ENCODE measurements at places on chromosomes 5 and 9.

DNA sequence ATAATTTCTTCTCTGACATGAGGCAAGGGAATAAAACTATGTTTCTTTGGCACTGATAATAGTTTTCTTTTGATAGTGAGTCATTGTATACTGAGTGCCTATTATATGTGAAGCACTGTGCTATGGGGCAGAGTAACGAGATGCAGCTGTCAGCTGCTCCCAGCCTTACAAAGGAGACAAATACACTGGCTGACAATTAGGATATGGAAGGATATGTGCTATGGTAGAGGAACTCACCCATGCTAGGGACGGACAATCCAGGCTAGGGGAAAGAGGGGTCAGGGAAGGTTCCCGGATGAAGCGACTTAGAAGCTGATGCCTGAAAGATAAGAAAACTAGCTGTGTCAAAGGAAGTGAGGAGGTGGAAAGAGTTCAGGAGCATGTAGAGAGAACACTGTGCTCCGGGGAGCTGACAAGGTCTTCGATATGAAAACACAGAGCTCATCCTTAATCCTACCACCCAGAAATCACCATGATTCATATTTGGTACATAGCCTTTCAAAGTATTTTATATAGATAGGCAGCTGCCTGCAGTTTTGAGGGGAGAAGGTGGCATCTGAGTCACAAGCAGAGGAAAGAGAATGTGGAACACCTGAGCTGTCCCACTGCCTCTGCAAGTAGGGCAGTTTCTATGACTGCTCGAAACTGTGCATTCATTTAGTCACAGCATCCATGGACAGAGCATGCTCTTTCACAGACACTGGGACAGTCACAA lies 12.1 kb downstream of the BSPRY start:
- peak; percentile 25 for DNase-seq

DNA sequence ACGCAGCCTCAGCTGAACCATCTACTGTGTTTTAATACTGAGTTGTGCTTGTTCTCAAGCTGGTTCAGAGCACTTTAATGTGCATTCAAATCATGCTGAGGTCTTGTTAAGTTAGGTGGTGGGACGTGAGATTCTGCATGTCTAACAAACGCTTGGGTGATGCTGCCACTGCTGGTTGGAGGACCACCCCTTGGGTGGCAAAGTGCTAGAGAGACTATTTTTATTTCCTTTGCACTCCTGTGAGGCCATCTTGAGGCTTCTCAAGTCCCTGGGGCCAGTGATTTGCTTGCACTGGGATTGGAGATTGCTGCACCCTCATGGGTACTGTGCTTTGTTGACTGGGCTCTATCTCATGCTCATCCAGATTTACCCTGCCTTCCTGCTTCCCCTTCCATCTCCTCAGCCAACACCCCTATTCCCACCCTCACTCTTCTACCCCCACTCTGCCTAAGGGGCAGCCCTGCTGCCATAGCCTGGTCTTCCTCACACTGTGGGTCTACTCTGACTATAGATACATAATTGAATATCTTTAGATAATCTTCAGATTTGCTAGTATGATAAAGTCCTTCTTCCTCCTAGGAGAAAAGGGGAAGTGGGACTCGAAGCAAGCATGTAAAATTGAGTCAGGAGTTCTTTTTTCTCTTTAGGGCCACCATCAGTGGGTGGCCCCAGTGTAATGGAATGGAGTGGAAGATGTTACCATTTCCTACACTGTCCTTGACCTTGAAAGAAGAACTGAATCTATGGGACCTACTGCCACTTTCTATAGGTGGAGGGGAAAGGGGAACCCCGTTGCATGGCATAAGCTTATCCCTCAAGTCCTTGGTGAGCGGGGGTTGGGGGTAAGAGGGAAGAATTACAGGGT lies 45.1 kb upstream of the SUB1 start:
- no peak for DNase-seq

DNA sequence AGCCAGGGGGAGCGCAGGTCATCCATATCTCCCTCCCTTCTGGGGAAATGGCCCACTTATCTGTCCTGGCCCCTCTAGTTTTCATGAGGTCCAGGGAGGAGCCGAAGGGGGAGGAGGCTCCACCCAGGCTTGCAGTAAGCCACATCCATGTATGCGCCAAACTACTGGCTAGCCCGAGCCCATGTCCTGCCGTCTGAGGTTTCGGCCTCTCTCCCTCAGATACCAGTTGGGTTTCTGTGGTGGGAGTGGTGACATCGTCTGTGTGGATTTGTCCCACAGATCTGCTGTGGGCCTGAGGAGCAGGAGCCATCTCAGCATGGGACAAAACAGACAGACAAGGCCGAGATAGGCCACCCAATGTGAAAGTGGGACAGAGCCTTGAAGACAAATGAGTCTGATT lies 78.3 kb upstream of the ORM1 start:
- no peak for DNase-seq

- DNase-seq, result no peak
These were observed 137.1 kb upstream of the ZNF618 start for GRCh38 chr9:113738893-113739604.

DNA sequence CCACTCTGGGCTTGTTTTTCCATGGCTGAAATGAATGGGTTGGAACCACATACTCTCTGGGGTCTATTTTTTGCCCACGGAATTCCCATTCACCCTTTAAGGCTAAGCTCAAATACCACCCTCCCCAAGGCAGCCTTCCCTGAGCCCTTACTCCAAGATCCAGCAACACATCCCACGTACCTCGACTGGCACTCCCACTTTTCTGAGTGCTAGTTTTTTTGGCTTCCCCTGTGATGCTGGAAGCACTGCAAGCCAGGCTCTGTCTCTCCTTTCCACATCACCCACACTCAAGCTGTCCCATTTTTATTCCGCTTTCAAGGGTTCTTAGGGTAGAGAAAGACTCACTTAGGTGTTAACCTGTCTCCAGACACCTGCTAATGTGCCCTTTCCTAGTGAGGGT lies 6.0 kb downstream of the ST6GALNAC6 start:
- DNase-seq, result no peak

DNA sequence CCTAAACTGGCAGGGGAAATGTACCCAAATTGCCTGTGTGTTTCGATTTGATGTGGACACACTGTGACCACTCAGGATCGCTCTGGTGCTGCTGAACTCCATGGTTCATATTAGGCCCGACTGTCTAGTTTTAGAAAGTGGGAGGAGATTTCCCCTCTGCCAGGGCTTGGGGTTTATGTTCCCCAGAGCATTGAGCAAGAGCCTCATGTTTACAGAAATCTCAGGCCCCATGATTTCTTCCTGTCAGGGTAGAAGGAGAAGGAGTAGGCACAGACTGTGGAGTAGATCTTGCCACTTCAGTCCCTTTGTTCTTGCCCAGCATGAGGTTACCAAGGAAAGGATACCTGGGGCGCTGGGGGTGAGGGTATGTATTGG lies 40.8 kb upstream of the GLRX start:
- peak; percentile 74 for DNase-seq

DNA sequence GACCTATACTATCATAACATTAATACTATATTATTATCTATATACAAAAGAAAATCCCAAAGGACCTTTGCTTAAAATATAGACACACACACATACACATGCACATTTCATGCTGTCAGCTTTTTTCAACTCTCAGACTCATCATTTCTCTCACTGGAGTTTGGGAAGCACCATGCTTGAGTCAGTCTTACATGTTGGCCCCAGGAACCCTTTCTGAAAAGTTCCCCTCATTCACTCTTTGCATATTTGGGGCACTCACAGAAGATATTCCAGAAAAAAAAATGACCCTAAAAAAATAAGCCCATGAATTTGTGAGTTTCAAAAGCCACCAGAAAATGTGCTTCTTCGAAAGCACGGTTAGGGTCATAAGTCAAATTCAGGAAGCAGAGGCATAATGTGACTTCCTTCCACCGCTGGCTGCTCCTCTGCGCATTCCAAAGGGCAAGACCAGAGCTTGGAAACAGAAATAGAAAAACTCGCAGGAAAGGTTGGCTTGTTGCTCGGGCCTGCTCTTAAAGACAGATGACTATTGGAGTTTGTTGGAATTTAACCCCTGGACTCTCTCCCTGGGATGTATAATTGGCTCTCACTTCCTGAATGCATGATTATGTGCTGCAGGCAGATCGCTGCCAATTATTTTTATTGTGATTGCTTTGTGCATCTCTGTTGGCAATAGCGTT lies 129.7 kb upstream of the IQGAP2 start:
- DNase-seq, result no peak

- DNase-seq, result peak; percentile 43
These were observed 48.2 kb upstream of the GFPT2 start for GRCh38 chr5:180401229-180401907.

DNA sequence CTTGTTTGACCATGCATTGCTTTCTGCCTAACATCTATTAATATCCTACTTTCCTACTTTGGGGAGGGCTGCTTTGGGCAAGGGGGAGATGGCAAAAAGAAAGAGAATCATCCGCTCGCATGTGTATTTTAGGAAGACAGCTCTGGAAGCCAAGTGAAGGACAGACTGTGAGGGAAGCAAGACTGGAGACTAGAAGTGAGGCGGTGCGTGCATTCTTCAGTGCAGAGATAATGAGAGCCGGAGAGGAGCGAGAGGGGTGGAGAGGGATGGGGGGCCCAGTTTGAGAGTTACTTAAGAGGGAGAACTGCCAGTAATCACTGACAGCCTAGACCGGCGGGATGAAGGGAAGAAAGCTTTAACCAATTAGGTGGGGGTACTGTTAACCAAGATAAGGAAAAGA lies 151.7 kb upstream of the RAPGEF1 start:
- peak; percentile 31 for DNase-seq

DNA sequence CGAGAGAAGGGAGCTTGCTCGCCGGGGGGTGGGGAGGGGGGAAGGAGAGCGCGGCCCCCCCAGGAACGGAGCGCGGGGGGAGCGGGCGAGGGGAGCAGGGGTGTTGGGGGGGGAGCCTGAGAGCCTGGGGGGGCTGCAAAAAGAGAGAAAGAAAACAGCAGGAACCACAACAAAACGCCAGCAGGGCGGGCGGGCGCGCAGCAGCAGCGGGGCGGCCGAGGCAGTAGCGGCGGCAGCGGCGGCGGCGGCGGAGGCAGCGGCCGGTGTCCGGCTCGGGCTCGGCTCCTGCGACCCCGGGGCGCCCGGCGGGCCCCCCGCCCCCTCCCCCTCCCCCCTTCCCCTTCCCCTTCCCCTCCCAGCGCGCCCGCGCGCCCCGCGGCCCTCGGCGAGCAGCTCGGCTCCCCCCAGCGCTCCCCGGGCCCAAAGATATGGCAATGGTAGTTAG lies 1.6 kb downstream of the NR2F1 start:
- no peak for DNase-seq

DNA sequence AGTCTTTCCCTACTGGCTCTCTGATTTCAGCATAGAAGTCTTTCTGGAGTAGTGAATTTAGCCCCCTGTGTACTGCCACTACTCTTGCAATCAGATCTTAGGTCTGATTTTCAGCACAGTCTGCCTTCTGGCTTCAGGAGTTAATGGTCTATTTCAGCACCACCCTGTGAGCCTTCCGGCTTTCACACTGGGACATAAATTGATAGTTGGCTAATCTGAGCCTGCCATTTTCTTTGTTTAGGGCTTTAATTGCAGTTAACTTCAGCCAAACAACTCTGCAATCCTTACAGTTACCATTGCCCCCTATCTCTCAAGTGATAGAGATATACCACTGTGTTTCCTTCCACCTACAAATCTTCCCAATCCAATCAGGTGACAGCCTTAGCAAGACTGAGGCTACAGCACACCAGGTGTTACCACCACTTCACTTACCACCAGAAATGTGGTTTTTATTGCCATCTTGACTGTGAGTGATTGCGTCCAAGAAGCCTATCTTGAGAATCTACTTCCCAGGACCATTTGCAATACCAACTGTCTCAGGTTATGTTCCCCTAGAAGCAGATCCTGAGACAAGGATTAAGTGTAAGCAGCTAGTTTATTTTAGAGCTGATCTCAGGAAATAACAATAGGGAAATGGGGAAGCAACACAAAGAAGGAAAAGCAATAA lies 51.9 kb upstream of the NEK6 start:
- DNase-seq, result no peak

DNA sequence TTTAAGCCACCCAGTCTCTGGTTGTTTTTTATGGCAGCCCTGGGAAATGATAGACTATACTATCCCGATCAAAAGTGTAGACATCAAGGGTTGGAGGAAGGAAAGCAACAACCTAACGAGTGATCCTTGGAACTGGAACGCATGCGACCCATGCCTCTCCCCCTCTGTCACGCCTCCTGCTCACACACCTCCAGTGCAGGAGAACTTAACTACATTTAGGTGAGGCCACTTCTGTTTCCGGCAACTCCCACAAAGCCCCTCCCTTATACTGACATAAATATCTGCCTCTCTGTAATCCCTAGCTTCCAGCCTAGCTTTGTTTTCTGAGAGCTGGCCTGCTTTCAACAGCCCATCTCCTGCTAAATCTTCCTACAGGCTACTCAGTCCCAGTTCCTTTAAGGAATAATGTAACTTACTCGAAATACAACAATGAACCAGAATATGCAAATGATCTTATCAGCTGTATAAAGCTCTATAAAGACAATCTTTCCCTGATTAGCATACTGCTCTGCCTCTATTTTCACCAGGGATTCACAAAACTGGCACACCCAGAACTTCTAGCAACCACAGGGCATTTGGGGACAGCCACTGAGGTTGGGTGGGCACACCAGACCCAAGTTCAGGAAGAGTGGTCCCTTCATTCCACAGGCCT lies 73.9 kb downstream of the GABBR2 start:
- no peak for DNase-seq

DNA sequence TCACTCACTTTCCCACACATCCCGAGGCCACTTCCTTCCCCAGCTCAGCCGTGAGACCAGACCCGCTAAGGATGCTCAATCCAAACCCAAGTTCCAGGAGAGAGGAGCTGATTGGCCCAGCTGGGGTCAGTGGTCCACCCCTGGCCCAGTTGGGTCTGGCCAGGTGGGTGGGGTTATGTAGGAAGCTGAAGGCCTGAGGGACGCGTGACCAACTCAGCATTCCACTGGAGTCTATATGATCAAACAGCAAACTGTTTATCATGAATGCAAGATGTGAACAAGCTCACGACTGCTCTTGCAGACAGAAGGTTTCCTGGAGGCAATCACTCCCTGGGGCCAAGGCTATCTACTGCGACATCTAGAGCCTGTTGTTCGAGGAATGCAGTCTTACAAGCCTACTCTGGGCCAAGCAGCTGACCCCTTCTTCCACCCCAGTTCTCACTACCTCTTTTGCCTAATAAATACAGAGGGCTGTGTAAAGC lies 4.9 kb upstream of the RAPGEF1 start:
- DNase-seq, result no peak

GRCh38 chr5:5711112-5711511 lies 288.6 kb downstream of the ICE1 start:
- DNase-seq, result no peak

GRCh38 chr5:11050596-11051304 lies 289.7 kb upstream of the DAP start:
- DNase-seq, result no peak

GRCh38 chr5:56601641-56602071 lies 213.7 kb upstream of the MAP3K1 start:
- DNase-seq, result no peak

DNA sequence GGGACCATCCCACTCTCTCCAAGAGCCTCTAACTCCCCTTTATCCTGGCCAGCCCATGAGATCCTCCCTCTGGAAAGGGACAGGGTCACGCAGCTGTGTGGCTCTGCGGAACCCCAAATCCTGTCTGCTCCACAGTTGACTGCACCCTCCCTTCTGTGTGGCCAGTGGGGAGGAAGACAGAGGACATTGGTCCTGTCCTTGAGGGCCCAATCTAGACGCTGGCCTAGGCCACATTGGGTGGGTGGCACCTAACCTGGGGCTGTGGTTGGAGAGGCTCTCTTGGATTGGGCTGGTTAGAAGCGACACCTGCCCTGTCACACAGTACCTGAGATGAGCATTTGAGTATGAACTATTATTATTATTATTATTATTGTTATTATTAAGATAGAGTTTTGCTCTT lies 12.6 kb upstream of the NXNL2 start:
- DNase-seq, result no peak

GRCh38 chr9:133974631-133975341 lies 17.3 kb downstream of the VAV2 start:
- no peak for DNase-seq
